ENCODE measurements at places on chromosomes 6 and 20. TPM values are rescaled to one million over a fixed set of nuclear protein-coding genes. Genes with fewer than 3 reads are reported as not detected.

- DNase-seq = no peak
Measured at GRCh38 chr6:145525038-145525437, 210.3 kb downstream of the EPM2A start.

DNA sequence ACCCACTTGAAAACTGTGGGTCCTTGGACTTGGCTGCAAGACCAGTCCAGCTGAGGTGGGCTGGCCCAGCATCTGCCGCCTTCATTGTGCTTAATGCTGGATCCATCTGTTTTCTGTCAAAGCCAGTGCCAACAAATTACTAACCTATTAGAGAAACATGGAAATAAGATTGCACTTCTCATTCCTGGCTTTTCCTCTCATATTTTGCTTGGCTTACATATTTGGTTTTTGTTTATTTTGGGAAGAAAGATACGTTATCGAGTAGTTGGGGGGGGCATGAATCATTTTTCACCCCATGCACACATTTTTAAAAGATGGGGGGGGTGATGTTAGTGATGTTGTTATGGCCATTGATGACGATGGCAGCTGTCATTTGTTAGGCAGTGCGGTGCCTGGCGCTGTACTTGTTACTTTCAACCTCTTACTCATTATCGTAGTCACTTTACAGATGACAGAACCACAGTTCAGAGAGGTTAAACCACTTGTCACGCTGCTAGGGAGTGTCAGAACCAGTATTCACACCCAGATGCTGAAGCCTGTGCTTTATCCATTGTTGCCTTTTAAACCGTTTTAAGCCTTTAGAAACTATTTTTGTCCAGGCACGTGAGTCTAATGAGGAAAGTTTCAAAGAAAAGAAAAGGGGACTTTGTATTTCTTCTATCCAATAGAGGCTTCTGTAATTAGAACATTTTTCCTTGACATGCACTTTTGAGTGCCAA is 180.0 kb downstream of the TMEM242 start:
- DNase-seq = no peak

GRCh38 chr6:11035616-11036350 is 8.3 kb downstream of the ELOVL2 start:
- no peak for DNase-seq

Gene CGA
- not detected for polyA plus RNA-seq

Gene ISM1
- polyA plus RNA-seq = 3.6 TPM

DNA sequence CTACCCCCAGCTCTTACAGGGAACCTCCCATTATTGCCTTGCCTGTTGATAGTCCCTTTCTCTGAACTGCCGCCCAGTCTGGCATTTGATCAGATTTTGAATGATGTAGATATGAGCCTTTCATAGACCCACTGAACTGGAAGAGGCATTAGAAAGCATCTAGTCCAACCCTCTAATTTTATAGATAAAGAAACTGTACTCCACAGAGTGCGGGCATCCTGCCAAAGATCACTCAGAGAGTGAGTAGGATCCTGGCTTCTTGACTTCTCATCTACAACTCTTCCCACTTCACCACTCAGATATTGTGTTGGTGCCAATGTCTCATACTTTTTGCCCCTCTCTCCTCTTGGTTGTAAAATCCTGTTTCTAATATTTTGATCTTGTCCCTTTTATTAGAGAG is 179.2 kb upstream of the BMP2 start:
- no peak for DNase-seq

DNA sequence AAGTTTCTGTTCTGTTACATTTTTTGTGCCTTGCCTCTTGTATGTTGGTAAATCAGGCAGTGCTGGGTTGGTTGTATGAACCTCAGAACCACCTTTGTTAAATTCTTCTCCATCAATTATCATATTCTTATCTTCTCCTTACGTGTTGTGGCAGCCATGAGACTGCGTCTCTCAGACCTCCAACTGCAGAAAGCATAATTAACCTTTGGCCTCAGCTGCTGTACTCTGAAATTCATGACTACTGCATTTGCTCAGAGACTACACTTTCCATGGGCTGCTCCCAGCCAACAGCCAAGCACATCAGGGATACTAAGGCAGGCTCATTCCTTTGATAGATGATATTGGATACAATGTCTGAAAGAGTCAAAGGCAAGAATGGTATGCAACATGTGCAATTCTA is 15.1 kb upstream of the SNX3 start:
- DNase-seq = no peak

GRCh38 chr6:10610289-10610688 is 84.1 kb downstream of the C6orf52 start:
- no peak for DNase-seq

Gene DAAM2
- polyA plus RNA-seq = 27.7 TPM

- DNase-seq = no peak
Measured at GRCh38 chr6:9057937-9058336, 622.6 kb upstream of the SLC35B3 start.

Gene GLP1R
- 0.62 TPM for polyA plus RNA-seq

GRCh38 chr6:156980948-156981347 is 203.8 kb downstream of the ARID1B start:
- no peak for DNase-seq

DNA sequence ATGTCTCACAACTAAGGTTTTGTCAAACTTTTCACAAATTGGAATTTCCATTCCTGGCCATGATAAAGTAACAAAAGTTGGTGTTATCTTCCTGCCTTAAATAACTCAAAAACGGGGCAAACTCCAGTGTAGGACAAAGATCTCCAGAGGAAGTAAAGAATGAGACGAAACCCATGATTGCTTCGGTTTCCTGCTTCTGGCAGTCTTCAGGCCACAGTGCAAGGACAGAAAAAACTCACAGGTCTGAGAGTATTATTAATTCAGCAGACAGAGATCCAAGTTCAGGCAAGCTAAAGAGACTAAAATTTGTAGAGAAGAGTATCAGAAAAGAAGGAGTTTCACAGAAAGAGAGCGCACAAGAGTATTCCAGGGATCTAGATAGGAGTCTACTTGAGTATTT is 64.8 kb upstream of the RCAN2 start:
- no peak for DNase-seq

DNA sequence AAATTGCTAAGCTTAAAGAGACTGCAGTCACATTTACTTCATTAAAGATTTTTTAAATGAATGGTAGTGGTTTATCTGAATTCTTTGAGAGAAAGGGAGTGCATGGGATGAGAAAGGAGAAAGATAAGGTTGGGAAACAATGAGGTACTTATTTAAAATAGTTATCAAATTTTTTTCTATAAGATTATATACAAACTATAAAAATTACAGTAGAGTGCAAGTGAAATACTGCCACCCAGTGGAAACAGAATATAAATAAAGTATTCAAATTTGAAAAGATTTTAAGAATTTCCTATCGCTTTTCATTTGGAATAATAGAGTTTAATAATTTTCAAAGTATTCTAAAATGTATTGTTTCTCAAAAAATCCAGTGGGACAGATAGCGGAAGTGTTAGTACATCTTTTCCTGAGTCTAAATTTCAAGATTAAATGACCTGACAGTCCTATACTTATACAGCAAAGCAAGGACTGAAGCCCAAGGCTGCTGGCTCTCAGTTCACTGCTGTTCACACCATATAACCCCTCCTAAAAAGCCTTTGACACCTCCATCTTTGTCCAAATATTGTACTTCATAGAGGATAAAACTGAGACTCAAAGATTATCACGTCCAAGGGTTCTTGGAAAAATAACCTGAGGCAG is 31.1 kb downstream of the EPM2A start:
- DNase-seq = no peak

Gene ANKS1A
- 47.0 TPM for polyA plus RNA-seq

Gene CAP2
- 12.9 TPM for polyA plus RNA-seq

- no peak for DNase-seq
Measured at GRCh38 chr6:73556836-73557235, 36.0 kb upstream of the EEF1A1 start.

DNA sequence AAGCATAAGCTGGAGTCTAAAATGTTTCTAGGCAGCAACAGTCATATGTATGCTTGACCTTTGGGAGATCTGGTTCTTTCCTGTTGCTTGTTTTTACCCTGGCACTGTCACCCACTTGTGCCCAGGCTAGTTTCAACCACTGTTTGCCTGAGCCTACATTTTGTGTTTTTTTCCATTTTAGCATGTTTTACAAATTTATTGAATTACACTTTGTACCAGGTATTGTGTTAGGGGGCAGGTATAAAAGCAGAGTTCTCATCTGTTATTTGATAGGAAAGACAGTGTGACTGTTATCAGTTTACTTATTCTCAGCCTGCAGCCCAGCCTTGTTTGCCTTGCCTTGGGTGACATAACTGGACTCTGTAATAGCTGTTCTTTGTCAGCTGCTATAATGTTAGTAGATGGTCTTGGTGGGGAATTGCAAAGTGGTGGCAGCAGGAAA is 147.0 kb downstream of the CDKAL1 start:
- no peak for DNase-seq
